ENCODE measurements at places on chromosomes 13 and 19.
A peak's percentile ranks its signal among the peaks of the same experiment; 100 is the strongest.

DNA sequence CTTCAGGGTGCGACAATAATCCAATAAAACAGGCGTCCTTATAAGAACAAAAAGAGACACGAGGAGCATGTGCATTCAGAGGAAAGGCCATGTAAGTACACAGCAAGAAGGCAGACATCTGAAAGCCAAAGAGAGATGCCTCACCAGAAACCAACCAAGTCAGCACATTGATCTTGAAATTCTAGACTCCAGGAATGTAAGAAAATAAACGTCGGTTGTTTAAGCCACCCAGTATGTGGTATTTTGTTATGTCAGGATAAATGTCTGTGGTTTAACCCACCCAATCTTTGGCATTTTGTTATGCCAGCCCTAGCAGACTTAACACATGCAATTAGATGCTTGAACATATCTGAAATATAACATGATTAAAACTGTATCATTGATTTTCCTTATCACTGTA is 452.0 kb downstream of the SLITRK6 start:
- DNase-seq, result no peak

DNA sequence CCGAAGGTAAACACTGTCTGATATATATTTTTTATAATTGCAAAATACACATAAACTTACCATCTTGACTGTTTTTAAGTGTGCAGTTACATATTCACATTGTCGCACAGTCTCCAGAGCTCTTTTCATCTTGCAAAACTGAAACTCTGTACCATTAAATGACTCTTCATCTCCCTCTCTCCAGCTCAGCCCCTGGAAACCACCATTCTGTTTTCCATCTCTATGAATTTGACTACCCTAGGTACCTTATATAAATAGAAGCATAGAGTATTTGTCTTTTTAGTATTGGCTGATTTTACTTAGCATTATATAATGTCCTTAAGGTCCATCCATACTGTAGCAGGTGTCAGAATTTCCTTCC is 45.8 kb downstream of the LRCH1 start:
- DNase-seq, result no peak

GRCh38 chr19:11887234-11887610 is 360 bp upstream of the ZNF69 start:
- no peak for DNase-seq

GRCh38 chr13:99124794-99125316 is 75.8 kb upstream of the UBAC2 start:
- no peak for DNase-seq

DNA sequence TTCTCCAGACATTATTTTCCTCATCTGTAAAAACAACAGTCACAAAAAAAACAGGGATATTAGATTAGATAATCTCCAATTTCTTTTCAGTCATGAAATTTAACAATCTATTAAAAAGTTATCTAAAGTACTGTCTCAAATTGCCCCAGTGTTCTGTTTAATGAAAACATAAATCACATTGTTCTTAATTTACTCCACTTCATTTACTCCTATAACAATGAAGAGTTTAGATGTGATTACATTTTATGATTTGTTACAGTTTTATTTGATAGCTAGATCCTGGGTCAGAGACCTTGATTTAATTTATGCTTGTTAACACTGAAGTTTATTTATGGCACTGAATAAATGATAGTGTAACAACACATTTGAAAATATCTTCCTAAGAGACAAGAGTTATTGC is 230.2 kb upstream of the TRPC4 start:
- no peak for DNase-seq

DNA sequence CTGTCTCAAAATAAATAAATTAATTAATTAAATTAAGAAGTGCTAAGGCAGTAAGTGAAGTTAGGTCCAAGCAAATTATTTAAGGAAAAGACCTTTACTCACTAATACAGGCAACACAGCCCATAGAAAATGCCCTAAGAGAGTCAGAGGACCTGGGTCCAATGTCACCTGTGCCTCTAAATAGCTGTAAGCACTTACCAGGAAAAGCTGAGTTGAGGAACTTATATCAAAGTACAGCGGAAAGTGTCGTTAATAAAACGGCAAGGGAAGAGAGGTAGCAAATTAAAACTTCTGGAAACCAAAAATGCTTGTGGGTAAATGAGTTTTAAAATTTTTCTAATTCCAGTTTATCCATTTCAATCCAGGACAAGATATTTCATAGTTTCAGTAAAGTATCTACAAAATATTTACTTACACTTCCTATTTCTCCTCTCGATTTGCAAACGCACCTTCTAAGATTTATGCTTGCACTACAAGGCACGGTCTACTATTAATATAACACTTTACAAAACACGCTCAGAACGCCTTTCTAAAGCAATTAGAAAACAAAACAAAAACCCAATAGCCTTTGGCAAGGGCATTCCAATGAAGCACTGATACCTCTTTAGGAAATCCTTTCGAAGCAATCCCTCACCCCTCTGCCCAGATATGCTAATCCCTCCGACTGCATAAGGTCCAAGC is 963 bp downstream of the VPS36 start:
- no peak for DNase-seq

- DNase-seq, result no peak
Measured at GRCh38 chr19:29370276-29370675, 155.5 kb upstream of the VSTM2B start.

DNA sequence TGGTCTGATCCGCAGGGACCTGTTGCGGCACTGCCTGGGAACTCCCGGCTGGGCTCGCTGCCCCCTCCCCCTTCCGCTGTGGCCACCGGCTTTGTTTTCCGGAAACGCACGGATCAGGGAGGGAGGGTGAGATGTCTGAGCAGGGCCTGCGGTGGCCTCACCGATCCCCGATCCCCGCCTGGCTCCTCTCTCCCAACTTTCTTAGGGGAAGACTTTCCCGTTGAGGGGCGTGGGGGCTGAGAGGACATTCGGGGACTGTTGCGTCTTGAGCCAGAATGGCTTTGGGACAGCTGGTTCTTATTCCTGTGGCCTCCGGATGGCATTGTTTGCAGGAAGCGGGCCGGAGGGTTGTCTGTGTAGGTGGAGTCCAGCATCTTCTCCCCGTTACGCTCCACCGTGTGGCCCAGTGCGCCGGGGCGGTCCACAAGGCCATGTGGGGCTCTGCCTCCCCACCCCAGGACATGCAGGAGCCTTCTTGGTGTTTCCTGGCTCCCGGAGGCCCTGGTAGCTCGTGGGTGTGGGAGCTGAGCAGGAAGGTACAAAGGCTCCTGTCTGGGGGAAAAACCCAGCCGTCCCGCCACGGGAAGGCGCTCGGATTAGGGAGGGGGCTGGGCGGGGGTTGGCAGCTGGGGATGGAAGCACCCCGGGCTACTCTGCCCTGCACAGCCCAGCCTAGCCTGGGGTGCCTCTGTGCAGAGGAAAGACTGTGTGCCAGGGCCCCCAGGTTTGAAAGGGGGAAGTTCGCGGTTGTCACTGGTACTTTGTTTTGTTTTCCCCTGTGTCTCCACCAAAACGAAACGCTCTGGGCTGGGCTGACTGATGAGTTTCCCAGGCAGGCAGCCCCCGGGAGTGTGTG is 1.3 kb downstream of the CSNK1G2 start:
- peak; percentile 88 for DNase-seq

DNA sequence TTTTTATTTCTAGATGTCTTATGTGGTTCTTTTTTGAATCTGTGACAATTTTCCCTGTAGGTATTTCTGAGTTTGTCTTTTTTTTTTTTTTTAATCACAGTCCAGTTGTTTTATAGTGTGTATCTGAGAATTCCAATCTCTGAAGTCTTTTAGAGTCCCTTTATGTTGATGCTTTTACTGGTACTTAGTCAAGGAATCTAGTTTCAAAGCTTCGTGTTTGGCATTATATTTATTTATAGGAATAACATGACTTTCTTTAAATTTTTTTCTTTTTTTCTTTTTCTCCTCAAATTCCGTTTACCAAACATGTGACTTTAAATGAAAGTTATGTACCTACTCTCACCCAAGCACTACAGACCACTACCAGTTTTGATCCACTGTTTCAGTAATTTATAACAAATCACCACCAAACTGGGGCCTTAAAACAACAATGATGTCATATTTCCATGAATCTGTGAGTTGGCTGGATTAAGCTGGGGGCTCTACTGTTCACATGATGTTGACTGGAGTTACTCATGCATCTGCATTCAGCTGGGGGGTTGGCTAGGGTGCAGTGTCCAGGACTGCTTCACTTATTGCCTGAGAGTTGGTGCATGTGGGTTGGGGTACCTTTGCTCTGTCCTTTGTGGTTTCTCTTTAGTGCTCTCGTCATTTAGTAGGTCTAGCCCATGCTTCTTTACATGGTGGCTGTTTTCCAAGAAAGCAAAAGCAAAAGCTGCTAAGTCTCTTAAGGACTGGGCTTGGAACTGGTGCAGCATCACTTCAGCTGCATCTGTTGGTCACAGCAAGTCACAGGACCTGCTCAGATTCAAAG is 22.3 kb downstream of the KCTD4 start:
- no peak for DNase-seq

DNA sequence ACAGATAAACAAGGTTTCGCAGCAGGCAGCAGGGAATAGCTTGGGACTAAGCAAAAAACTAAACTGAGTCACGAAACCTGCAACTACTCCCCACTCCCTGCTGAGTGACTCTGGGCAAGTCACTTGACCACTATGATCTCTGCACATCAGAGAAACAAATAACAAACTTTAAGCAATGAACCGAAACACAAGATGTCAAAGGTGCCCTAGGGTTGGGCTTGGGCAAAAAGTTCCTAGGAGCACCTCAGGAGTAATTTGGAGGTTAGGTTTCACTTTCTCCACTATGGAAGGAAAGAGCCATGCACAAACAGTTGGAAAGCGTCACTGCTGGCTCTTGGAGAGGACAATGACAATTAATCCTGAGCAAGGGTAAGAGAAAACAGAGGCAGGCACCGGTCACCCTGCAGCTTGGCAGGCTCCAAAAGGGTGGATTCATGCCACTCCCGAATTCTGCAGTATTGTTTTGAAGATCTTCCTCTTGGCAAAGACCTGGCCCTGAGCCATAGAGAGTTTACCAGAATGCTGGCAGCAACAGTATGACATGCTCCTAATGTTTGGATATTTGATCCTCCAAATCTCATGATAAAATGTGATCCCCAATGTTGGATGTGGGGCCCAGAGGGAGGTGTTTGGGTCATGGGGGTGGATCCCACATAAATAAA is 60.3 kb downstream of the CRYL1 start:
- DNase-seq, result no peak

DNA sequence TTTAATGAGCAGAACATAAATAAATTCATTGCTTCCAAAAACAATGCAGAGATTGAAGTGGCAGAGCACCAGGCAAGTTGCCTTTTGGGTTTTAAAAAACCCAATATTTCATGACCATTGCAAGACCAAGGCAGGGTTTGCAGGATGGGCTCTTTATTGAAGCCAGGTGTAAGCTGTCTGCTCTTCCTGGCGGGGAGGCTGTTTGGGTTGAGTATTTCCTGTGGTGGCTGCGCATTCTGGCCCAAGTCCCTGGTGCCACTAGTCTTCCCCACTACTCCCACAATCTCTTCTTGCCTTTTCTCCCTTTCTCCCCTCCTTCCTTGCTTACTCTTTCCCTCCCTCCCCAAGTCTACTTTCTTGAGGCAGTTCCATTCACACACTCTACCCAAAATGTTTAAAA is 116.4 kb downstream of the AKAP11 start:
- DNase-seq, result no peak

DNA sequence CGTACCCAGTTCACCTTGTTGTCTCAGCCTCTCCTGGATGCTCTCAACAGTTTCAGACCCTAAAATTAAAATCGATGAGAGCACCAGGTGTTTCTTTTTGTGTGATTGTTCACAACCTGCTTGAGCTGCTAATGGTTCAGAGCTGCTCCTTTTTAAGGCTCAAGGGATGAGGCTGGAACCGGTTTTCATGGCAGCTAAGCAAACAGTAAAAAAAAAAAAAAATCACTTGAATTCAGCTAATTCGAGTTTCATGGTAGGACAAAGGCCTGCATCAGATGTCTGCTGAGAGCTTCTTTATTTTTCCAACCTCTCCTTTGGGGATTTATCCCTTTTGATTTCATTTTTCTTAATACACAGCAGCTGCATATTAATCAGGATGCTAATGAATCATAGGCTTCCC is 6.5 kb downstream of the SYCE2 start:
- no peak for DNase-seq

DNA sequence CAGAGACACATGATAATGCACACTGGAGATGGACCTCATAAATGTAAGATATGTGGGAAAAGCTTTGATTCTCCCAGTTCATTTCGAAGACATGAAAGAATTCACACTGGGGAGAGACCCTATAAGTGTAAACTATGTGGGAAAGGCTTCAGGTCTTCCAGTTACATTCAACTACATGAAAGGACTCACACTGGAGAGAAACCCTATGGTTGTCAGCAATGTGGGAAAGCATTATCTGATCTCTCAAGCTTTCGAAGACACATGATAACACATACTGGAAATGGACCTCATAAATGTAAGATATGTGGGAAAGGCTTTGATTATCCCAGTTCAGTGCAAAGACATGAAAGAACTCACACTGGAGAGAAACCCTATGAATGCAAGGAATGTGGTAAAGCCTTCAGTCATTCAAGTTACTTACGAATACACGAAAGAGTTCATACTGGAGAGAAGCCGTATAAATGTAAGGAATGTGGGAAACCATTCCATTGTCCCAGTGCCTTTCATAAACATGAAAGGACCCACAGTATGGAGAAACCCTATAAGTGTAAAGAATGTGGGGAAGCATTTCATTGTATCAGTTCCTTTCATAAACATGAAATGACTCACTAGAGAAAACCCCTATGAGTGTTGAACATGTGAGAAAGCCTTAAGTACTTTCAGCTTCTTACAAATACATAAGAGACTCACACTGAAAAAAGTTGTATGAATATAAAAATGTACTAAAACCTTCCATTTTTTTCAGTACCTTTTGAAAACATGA is 14.7 kb downstream of the ZNF441 start:
- no peak for DNase-seq
